Hippocampal formation (tissue), 2 donors: ENCODE measurements at places on chromosomes 7 and 10.
A peak's percentile ranks its signal among the peaks of the same experiment; 100 is the strongest.

GRCh38 chr7:17743316-17743715, 197.0 kb downstream of the SNX13 start:
- no peak for DNase-seq

DNA sequence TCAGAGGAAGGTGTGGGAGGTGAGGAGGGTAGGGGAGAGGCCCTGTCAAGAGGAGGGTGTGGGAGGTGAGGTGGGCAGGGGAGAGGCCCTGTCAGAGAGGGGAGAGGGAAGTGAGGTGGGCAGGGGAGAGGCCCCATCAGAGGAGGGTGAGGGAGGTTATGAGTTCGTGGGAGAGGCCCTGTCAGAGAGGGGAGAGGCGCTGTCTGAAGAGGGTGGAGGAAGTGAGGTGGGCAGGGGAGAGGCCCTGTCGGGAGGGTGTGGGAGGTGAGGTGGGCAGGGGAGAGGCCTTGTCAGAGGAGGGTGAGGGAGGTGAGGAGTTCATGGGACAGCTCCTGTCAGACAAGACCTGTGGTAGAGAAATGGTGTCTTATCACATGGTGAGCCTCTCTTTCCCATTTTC, 74.4 kb downstream of the INPP5A start:
- no peak for DNase-seq

GRCh38 chr10:84818961-84819360, 490.6 kb downstream of the CCSER2 start:
- no peak for DNase-seq

DNA sequence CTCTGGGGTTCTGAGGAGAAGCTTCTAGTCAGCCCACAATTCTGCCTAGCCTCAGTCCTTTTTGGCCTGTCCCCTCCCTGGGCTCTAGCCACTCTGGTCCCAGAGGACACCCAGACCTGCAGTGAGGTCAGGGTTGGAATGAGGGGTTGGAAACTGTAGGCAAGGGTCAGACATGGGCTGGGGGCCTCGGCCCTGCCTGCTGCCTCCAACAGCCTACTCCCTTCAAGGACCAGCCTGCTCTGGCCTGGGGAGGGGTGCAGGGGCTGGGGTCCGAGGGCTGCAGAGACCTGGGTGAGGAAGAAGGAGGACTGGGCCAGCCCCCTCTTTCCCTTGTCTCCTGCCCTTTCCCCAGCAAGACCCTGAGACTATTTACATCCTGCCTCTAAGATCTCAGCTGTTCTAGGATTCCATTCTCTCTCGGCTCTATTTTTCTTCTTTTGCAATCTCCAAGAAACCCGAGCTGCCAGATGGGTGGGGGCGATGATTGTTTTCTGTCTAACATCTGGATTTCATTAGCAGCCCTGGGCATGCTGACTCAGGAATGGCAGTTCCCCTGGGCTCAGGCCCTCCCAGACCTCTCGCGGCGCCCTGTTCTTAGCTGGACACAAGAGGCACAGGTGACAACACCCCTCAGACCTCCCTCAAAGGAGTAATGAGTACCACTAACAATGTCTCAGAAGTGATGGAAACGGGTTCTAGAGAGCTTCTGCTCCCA, 23.1 kb downstream of the ZCCHC24 start:
- DNase-seq: no peak

- no peak for DNase-seq
These were observed 115.8 kb upstream of the LANCL2 start for GRCh38 chr7:55249332-55249731.

GRCh38 chr7:151322906-151323305, 18.7 kb upstream of the NUB1 start:
- no peak for DNase-seq

DNA sequence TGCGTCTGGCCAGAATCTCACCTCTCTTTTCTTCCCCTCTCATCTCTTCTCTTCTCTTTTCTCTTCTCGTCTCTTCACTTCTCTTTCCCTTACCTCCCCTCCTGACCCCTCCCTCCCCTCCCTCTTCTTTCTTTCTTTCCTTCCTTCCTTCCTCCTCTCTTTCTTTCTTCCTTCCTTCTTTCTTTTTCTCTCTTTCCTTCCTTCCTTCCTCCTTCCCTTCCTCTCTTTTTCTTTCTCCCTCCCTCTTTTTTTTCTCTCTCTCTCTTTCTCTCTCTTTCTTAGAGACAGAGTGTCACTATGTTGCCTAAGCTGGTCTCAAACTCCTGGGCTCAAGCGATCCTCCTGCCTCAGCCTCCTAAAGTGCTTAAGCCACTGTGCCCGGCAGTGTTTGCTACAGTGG, 4.6 kb upstream of the GTF2IRD1 start:
- no peak for DNase-seq

GRCh38 chr10:77788496-77789010, 138.0 kb downstream of the DLG5 start:
- DNase-seq: no peak

DNA sequence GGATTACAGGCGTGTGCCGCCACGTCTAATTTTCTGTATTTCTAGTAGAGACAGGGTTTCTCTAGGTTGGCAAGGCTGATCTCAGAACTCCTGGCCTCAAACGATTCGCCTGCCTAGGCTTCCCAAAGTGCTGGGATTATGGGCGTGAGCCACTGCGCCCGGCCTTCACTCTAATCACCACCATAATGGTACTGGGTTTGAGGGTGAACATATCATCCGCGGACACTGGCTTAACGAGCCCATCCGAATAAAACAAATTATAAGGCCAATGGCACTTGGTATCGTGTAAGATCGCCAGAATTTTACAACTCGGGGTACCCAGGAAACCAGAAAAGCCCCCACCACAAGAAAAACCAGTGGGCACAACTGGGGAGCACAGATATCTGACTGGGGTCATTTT, 580 bp downstream of the FAM200A start:
- no peak for DNase-seq

GRCh38 chr7:8210845-8211724, 50.9 kb downstream of the ICA1 start:
- no peak for DNase-seq

GRCh38 chr10:14543046-14543903, 212.6 kb upstream of the FRMD4A start:
- peak; percentile 36 for DNase-seq

DNA sequence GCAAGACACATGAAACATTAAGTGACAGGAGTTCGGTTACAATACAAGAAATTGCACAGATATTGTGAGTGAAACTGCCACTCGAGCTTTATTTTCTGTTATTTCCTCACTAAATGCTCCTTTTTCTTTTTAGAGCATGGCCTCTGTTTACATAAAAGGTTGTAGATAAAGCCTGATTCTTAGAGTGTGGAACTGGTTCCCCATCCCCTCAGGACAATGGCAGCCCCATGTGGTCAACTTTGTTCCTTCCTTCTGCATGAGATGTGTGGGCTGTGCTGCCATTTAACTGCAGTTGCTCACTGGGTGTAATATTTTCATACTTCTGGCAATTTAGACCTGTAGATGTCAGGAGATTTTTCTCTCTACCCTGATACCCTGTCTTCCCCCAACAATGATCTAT, 70.2 kb downstream of the LRGUK start:
- no peak for DNase-seq

GRCh38 chr7:135888740-135889139, 88.4 kb downstream of the MTPN start:
- no peak for DNase-seq

GRCh38 chr7:15925608-15926007, 239.1 kb upstream of the MEOX2 start:
- no peak for DNase-seq

DNA sequence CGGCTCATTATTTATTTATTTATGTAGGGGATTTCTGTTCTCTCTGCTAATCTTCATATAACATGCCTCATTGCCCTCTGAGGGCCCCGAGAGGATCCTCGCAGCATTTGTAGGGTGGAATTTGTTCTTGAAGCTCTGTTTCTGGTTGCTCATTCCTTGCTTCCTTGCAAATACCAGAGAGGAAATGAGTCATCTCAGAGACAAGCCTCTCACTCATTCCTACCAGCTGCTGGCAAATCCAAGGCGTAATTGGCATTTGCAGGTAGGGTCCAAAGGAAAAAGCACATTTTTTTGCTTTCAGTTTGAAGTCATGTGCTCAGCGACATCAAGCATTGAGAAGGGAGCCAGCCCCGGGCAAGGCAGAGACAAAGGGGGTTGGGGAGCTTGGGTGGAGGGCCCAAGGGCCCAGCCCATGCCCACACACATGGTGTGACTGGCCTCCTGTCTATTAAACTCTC, 501.6 kb downstream of the GALNT17 start:
- DNase-seq: no peak

DNA sequence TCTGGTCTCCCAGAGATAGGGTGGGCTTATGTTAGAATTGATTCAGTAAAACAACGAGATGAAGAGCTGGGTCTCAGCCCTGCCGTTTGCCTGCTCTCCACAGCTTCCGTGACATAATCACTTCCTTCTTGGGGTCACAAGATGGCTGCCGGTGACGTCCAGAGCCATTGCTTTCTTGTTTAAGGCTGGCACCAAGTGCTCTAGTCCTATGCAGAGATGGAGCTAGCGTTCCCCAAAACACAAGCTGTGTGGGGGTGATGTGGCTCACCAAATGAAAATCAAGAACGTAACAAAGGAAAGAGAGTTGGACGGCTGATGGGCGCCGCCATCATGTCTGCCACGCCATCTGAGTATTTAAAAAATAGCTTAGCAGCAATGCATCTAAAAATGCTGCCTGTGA, 296.1 kb downstream of the CAMK1D start:
- no peak for DNase-seq

GRCh38 chr7:121610243-121610642, 214.1 kb upstream of the FAM3C start:
- no peak for DNase-seq

DNA sequence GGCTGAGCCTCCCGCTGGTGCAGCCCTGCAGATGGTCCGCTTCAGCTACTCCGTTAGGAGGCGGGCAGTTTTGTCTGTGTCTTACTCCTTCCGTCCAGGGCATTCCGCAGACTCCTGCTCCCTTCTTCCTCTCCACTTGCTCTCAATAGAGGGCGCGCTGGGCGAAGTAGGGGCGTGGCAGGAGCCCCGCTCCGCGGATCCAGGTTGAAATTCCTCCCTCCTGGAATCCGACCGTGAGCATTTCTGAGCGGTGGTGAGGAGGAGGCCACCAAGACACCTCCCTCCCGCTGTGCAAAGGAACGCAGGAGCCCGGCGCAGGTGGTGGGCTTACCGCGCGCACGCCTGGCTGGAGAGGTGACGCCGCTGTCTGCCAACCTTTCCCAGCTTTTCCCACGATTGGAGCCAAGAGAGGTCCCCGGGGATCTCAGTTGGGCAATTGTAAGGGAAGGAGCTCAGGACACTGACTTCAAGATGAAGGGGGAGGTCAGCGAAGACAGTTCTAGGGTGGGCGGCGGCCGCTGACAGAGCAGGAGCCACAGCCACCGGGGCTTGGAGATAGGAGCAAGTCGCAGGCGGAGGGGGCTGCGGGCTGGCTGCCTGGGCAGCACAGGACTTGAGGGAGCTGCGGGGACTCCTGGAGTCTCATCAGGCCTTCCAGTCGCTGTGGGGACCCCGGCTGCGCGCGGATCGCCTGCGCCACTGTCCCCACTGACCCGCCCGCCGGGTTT, 1011.3 kb downstream of the XPNPEP1 start:
- peak; percentile 21 for DNase-seq
